ENCODE measurements at places on chromosomes 2 and 18.

GRCh38 chr18:72412927-72413326 is 131.2 kb downstream of the CBLN2 start:
- no peak for DNase-seq

- no peak for DNase-seq
These were observed 168.7 kb downstream of the KCNS3 start for GRCh38 chr2:18047213-18047611.

- no peak for DNase-seq
These were observed 4.5 kb downstream of the ITM2C start for GRCh38 chr2:230868947-230869913.

DNA sequence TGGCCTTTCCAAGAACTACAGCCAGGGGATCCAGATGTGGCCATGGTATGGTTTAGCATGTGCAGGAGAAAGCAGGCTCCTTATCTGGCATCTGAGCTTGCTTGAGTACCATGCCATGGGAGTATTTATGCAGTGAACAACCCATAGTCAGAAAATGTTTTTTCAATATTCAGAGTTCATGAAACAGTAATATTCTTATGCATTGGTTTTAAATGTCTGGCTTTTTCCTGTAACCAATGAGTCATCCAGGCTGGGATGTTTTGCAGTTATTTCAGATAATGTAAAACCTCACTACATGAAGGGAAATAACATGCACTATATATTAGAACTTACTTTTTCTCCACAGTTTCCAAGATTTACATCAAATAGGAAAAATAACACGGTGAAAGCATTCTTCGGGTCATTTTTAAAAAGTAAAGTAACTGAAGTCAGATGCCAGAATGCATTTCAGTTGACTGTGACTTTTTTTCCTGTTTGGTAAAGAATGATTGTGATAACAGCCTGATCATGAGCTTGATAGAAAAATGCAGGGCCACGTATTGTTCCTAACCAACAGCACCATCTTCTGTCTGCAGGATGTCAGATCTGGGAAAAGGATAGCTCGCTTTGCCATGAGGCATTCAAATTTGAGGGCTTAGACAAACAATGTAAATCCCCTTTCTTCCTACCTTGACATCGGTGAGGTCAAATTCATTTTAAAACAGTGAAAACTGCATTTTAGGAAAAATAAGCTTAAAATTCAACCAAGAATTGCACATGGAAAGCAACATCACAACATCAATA is 152.8 kb downstream of the DSC3 start:
- no peak for DNase-seq

Measured in GM04503 (cell line).